Dorsolateral prefrontal cortex (tissue), 122 donors: ENCODE measurements at places on chromosomes 3 and 15.

- DNase-seq: peak; percentile 24
These were observed 45.5 kb downstream of the FILIP1L start for GRCh38 chr3:100068826-100069225.

GRCh38 chr3:152257563-152258035 is 11.1 kb upstream of the MBNL1 start:
- DNase-seq: no peak

DNA sequence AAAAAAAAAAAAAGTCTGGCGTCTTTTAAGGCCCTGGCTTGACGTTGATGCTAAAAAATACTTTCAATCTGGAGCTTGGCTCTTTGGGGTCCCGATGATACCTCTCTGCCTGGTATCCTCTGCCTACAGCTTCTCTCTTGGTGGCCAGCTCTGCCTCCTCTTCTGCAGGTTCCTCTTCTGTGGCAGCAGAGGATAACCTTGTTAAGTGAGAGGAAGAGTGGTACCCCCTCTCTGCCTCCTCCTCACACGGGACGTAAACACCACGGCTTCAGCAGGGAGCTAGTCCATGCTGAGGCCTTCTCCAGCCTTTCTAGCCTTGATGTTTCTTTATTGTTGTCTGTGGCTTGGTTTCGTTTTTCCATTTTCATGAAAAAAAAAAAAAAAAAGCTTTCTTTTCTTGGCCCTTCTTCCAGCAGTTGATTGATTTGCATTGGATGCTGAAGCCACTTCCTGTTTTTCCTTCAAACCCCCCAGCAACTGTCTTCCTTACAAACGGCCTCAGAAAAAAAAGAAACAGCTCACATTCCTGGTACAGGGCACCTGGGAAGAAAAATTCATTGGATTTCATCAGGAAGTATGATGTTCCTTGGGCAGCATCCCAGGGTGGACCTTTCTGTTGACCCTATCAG is 59.7 kb downstream of the RORA start:
- DNase-seq: no peak

DNA sequence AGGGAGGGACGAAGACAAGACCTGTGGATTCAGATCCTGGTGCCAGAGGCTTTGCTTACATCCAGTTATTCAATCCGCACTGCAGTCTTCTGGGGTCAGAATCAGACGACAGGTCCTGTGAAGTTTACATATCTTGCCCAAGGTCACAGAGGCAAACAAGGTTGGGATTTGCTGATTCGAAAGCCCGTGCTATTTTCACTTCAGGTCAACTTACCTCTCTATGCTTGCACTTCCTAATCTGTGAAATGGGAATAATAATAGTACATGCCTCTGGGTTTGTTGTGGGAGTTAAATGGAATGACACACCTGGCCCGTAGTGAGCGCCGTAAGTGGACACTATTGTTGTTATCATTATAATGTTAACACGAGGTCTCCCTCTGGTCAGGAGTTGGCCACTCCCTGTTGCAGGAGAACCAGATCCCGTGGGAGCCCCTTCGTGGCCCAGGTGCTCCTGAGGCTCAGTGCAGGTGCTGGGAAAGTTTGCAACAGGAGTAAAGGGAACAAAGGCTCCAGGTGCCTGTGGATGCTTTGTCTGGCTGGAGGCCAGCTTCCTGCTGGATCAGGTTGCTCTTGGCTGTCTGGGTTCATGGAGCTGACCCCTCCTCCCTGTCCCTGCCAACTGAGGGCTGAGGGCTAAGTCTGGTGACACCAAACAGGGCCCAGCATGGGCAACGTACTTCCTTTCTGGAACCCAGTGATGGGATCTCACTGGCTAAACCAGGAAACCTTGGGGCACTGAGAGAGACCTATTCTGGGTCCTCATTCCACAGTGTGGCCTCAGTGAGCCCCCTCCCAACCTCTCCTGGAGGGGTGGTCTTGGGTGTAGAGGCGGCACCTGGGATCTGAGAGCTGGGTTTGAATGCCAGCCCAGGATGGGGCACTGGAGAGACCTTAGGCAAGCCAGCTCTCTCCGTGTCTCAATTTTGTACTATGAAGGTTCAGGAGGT is 40.1 kb upstream of the SEMA4B start:
- no peak for DNase-seq
